ENCODE measurements at places on chromosomes 3 and 15. TPM values are rescaled to one million over a fixed set of nuclear protein-coding genes. Genes with fewer than 3 reads are reported as not detected.

DNA sequence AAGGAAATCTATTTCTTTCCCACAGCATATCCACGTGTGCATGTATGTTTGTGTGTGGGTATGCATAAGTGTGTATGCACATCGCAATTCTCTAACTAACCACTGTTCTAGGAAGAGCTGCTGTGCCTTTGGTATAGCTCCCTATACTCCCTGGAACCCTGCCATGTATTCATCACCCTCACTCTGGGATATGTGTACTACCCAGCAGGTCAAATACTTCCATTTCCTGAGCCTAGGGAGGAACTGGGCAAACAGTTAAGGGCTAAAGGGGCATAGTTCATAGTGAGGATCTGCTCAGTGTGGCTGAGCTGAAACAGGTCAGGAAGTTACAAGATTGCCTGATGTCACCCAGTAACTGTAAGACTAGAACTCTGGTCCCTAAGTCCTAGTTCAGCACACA lies 260.4 kb downstream of the RPLP1 start:
- no peak for DNase-seq

GRCh38 chr15:65885668-65886218 lies 16.5 kb downstream of the RAB11A start:
- DNase-seq, result no peak

TPRG1 gene
- total RNA-seq, result 6.5 TPM

GRK7 gene
- not detected for total RNA-seq

SHC4 gene
- total RNA-seq, result 1.5 TPM

DNA sequence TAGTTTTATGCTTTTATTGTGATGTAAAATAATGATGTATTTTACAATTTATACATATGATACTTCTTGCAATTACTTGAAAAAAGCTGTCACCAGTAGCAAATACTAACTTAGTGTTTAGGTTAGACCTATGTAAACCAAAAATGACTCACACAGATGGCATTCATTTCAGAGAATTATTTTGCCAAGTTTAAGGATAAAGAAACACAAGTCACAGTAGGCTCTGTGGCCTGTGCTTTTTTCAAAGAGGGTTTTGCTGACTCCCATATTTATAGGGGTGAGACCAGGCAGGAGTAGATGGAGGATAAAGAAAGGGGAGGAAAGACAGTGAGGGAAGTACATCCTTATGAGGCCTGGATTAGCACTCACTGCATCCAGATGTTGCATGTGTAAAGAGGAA lies 356.6 kb upstream of the NPAP1 start:
- DNase-seq, result no peak

DNA sequence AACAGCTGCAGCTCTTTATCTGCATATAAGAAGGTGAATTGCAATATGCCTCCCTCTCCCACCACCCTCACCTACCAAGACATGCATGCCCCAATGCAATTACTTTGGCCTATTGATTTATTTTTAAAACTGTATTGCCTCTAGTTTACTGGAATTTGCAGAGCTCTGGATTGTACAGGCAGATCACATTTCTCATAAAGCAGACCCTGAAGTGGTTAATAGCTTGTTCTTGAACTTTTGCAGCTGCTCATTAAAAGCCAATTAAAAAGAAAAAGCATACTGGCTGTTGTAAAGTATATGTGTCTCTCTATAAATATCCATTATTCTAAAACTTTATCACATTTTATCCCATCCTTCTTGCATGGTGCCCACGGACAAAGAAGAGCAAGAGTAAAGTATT lies 221.5 kb upstream of the TOPAZ1 start:
- DNase-seq, result no peak

DNA sequence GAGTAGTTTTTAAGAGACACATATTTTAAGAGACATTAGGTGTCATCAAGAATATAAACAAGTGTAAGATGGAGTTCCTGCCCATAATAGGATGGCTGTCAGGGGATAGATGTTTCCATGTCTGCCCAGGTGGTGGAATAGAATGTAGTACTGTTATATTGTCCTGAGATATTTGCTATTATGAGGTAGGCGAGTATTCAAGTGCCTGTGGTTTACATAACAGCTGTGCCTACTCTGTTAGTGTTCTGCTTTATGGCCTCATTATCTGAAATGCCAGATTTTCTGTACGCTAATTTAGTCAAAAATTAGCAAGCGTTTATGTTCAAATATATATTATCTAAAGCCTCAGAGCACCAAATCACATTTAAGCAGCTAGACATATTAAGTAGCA lies 360.2 kb upstream of the ROPN1 start:
- no peak for DNase-seq

DNA sequence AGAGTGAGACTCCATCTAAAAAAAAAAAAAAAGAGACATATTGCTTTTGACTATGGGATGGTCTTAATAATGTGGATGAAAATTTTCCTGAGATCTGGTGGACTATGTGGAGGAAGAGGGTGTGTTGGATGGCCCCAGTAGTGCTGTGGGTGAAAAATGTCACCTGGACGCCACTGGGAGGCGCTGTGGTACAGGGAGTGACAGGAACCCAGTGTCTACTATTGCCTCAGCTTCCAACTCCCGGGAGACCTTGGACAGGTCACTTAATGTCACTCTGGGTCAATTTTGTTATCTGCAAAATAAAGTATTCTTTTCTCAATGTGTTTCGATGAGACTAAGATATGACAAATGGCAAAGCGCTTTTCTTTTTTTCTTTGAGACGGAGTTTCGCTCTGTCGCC lies 27.7 kb upstream of the DCP1A start:
- peak; percentile 54 for DNase-seq

DNA sequence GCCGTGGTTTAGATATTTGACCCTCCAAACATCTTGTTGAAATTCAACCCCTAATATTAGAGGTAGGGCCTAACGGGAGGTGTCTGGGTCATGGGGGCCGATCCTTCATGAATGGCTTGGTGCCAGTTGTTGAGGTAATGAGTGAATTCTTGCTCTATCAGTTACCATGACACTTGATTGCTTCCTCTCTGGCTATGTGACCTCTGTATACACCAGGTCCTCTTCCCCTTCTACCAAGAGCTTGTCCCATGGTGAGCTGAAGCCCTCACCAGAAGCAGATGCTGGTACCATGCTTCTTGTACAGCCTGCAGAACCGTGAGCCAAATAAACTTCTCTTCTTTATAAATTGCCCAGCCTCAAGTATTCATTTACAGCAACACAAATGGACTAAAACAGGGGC lies 41.8 kb upstream of the TIPARP start:
- no peak for DNase-seq

SLC35G2 gene
- total RNA-seq, result 8.0 TPM

GRCh38 chr3:55329849-55330248 lies 157.3 kb downstream of the WNT5A start:
- DNase-seq, result peak; percentile 68

DNA sequence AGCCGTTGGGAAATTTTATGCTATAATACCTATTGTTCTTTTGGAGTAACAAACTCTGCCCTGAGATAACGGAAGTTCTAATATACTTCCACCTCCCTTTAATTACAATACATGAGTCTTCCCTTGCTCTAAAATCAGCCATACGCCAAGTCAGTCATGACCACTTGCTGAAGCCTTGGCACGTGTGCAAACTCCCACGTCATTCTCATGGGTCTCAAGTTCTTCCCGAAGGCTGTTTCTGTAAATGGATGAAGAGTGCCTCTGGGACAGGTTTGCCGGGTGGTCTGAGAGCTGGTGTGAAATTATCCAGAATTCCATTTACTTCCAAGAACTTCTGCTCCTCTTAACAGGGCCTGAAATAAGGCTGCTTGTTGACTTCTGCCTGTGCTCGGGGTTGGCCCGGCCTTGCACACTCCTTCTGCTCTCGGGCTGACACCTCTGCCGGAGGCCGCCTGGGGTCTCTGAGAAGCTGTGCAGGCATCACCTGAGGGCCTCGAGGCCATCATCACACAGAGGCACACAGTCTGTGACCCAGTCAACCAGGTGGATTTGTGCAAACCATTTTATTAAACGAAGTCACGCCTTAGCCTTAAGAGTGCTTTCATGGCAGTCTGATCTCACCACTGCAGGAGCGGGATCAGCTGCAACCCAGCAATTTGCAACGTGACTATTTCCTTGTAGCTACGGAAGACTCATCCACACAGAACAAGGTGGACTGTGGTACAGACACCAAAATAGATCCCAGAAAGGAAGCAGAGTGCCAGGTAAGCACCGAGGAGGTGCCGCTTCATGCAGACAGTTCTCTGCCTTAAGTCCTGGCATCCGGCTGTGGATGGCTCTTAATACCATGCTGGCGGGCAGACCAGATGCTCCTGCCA lies 120.1 kb downstream of the ADAMTS17 start:
- no peak for DNase-seq

MAGI1 gene
- total RNA-seq, result 66.6 TPM

DNA sequence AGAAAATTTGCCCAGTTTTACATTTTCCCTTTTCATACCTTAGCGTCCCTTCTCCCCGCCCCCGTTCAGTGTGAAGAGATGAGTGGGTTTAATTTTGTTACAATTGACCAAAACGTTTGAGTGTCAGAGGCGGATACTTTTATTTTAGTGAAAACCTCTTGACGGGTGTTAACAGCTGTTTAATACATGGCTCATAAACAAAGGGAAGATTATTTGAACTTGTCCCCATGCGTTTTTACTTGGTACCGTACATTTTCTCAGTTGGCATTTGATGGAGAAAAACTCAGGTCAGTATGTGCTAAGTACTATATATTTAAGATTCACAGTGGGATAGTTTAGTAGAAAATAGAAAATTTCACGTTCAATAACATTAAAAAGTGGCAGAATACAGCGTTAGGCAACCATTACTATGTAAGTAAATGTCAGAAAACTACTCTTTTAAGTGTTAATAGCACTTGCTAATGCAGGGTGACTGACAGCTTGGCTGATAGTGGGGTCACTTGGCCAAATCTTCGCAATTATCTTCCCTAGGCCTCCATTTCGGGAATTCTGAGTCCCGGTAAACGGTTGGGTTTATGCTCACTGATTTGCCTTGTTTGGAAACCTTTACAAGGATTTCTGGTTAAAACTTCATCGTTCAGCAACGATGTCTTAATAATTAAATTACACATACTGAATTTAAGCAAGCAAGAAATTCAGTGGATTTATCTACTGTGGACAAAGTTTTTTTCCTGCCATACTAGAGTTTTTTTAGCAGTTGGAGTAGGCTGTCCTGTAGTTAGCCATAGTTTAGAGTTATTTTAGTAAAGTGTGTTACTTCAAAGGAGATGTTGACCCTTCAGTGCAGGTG lies 4.8 kb downstream of the CHD2 start:
- DNase-seq, result no peak

UBAP1L gene
- 3.3 TPM for total RNA-seq

DNA sequence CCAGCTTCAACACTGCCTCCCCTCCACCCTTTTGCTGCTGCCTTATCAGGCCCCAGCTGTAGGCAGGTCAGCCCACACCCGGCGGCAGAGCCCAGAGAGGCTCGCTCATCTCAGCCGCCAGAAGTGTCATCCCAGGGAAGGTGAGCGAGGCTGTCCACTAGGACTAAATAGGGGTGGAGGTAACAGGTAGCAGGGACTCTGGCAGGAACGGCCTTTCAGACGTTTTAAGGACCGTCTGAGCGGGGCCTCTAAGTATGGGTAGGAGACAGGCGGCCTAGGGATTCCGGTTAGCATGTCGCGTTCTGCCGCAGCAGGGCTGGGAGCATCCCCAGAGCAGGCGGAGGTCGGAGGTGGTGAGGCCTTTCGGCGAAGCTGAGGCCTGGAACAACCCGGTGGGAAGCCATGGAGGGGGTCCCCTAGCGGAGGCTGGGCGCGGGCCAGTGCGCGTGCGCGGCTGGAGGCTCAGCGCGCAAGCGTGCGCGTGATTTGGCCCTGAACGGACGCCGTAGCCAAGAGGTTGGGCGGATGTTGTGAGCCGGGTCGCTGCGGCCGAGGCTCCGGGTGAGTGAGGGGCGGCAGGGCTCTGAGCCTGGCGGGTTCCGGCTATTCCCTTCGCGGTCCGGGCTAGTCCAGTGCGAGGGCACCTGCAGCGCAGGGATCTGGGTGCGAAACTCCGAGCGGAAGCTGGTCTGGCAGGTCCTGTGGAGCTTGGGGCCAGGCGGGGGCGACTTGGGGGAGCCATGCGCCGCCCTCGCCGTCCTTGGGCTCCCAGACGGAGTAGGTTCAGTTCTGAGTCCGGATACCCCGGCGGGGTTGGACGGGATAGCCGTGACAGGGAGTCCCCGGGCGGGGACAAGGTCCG lies at the start of the genes MST1 and RNF123:
TSS of gene MST1 (minus strand) at position 429 of the 862 bp plus-strand sequence. CDS start 783 bp downstream, outside the sequence.
TSS of gene RNF123 (plus strand) at position 512 of the 862 bp plus-strand sequence. CDS start 1,609 bp downstream, outside the sequence.
- peak; percentile 98 for DNase-seq

DNA sequence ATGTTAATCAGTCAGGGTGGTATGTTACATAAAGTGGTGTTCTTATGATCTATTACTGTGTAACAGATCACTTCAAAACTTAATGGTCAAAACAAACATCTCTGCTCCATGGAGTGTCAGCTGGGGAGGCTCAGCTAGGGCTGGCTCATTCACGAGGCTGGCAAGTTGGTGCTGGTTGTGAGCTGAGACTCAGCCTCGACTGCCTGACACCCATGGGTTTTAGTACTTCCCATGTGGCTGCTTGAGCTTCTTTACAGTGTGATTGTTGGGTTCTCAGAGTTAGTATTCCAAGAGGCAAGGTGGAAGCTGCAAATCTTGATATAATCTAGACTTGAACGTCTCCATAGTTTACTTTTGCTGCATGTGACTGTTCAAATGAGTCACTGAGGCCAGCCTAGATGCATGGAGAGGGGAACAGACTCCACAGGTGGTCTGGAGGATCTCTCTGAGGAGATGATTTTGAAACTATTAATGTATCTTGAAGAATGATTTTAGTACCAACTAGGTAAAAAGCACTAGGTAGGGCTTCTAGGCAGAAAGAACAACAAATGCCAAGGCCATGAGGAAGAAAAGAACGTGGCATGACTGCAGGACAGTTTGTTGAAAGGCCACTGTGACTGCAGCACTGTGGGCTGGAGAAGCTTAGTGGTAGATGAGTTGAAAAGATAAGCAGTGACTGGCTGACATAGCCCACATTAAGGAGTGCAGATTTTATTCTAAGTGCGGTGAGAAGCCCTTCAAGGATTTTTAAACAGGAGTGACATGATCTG lies 281.1 kb upstream of the PROK2 start:
- DNase-seq, result no peak

DNA sequence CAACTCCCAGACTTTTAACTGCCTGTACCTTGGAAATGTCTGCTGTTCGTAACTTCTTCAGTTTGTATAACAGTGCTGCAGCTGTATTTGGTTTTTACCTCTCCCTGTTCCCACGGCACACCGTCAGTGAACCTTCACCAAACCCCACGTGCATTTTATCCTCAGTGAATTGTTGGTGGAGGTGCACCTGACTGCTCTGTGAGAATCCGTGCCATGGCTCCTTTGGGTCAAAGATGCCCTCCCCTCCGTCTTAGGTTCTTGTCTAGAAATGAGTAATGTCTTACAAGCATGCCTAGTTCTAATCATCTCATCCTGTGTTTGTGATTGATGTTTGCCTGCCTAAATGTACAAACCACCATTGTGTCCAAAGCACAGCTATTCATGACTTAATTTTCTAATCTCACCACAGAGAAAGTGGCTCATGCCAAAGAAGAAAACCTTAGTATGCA lies 28.2 kb downstream of the TPM1 start:
- no peak for DNase-seq

DNA sequence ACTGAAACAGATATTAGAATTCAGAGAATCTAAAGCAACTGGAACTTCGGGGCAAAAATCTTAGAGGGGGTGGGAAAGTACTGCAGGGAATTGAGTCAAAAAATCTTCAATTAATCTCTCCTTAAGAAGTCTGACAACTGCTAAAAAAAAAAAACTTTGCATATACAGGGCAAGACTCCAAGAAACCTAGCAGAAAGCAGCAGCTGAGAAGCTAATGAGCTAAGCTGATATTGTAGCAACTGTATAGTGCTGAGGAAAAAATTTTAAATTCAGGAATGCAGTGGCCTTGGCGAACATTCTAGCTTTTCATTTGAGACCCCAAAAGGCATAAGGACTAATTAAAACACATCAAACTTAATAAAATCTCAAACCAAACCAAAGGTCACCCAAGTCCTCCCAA lies 113.6 kb downstream of the SCAPER start:
- DNase-seq, result no peak

GRCh38 chr3:69058947-69059224 lies 6.8 kb upstream of the TMF1 start:
- no peak for DNase-seq
